ENCODE measurements at places on chromosomes 4 and X. TPM values are rescaled to one million over a fixed set of nuclear protein-coding genes. Genes with fewer than 3 reads are reported as not detected.
A peak's percentile ranks its signal among the peaks of the same experiment; 100 is the strongest.

The MFAP3L gene
- total RNA-seq: 70.9 TPM

The NEUROG2 gene
- 0.66 TPM for total RNA-seq

The BBS7 gene
- 51.9 TPM for total RNA-seq

The SEPTIN6 gene
- 27.7 TPM for total RNA-seq

The TEX13C gene
- total RNA-seq: 0.10 TPM

The IQCM gene
- not detected for total RNA-seq

The LETM1 gene
- total RNA-seq: 51.0 TPM

The QRFPR gene
- total RNA-seq: 1.9 TPM

DNA sequence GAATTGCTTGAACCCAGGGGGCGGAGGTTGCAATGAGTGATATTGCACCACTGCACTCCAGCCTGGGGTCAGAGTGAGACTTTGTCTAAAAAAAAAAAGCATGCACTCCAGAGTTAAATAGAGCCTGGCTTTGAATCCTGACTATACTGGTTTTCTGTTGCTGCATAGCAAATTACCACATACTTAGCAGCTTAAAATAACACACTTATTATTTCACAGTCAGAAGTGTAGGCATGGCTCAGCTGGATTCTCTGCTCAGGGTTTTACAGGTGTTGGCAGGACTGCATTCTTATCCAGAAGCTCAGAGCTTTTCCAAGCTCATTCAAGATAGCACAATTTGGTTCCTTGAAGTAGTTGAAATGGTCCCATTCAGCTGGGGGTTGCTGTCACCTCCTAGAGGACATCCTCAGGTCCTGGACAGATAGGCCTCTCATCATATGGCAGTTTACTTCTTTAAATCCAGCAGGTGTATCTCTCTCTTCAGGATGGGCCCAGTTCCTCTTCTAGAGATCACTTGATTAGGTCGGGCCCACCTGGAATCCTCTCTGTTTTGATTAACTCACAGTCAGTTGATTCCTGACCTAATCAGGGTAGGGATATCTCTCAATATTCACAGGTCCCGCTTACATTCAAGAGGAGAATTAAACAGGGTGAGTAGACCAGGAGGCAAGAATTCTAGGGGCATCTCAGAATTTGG, 26.8 kb downstream of the DOCK11 start:
- no peak for DNase-seq

DNA sequence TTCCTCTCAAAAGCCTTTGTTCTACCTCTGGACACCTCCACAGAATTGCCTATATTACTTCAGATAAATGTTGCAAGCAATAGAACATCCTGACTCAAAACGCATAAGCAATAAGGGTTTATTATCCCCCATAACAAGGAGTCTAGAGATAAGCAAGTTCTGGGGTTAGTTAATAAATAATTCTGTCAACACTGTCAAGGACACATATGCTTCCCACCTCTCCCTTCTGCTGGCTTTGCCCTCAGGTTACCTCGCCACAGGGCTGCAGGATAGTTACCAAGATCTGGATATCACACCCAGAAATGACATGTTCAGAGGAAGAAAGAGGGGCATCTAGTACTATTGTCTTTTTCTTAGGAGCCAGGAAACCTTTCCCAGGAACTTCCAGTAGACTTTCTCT, 14.0 kb upstream of the DUSP21 start:
- no peak for DNase-seq

- no peak for DNase-seq
Observed at GRCh38 chrX:82945332-82945731, 562.8 kb upstream of the POU3F4 start.

GRCh38 chr4:172547724-172548123, 620.9 kb upstream of the GALNT7 start:
- DNase-seq: no peak

DNA sequence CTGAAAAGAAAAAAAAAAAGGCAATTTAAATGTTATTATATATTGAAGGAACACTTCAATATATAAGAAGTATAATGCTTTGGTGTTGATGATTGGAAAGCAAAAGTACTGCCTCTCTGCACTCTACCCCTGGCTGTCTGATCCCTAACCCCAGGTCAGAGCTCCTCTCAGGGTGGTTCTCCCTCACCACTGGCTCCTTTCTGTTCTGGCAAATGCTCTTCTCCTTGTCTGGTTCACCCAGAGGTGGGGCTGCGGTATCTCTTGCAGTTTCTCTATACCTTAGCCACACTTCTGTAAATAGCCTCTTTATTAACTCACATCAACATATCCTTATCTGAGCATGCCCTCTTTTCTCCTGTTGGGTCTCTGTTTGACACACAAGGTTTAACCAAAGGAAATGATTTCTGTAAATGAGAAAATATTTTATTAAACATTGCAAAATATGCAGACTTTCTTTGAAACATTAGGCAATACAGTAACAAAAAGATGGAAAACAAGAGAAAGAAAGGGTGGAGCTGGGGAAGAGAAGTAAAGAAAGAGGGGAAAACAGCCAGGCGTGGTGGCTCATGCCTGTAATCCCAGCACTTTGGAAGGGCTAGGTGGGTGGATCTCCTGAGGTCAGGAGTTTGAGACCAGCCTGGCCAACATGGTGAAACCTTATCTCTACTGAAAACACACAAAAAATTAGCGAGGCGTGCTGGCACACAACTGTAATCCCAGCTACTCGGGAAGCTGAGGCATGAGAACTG, 45.7 kb downstream of the ING2 start:
- DNase-seq: no peak

DNA sequence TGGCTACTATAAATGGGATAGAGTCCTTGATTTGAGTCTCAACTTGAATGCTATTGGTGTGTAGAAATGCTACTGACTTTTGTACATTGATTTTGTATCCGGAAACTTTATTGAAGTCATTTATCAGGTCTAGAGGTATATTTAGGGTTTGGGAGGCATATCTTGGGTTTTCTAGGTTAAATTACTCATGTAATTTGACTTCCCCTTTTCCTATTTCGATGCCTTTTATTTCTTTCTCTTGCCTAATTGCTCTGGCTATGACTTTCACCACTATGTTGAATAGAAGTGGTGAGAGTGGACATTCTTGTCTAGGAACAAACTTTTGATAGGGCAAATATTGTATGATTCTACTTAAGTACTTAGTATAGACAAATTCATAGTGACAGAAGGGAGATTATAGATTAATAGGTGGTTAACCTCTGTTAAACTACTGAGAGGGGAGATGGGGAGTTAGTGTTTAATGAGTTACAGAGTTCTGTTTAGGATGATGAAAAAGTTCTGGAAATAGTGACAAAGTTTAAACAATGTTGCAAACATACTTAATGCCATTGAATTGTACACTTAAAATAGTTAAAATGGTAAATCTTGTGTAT, 22.8 kb upstream of the HSPA4L start:
- no peak for DNase-seq

GRCh38 chr4:135365065-135365464, 1163.5 kb upstream of the PABPC4L start:
- DNase-seq: no peak

DNA sequence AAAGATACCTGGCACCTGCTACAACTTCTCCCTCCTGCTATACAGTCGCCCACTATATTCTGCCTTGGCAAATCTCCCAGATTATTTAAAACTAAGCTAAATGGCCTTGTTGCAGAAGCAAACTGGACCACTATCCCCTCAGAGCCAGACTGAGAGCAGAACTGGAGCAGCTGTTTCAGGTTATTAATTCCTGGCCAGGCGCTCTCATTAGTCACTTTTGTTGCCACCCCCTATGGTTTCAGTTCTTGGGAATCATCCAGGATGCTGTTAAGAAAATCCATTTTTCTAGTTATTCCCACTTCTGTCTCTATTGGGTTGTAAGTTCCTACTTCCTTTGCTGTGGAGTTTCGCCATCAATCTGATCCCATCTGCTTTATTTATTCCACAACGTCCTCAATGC, 30.1 kb downstream of the ADGRA3 start:
- no peak for DNase-seq

DNA sequence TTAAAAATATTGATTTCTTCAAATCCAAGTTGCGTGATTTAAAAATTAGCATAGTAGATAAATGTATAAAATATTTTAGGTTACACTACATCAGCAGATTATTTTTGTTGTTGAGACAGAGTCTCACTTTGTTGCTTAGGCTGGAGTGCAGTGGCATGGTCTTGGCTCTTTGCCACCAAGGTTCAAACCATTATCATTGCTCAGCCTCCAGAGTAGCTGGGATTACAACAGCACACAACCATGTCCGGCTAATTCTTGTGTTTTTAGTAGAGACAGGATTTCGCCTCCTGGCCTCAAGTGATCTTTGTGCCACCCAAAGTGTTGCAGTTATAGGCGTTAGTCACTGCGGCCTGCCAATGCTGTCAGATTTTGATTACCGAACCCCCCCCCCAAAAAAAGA, 1390.5 kb upstream of the TENM3 start:
- DNase-seq: no peak

DNA sequence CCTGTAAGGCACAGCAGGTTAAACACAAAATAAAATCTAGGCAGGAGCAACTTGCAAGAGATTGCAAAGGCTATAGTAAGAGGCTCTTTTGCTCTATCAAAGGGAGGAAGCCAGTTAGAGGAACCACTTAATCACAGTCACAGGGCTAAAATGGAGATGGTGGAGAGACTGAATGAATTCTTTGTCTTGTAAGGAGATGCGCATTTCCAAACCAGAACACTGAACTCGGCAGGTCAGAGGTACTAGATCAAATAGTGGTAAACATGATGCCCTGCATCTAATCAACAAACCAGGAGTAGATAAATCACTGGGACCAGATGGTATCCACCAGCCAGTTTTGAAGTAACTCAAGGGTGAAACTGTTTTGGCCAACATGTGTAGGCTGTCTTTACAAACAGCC, 55.8 kb downstream of the GPC4 start:
- no peak for DNase-seq

DNA sequence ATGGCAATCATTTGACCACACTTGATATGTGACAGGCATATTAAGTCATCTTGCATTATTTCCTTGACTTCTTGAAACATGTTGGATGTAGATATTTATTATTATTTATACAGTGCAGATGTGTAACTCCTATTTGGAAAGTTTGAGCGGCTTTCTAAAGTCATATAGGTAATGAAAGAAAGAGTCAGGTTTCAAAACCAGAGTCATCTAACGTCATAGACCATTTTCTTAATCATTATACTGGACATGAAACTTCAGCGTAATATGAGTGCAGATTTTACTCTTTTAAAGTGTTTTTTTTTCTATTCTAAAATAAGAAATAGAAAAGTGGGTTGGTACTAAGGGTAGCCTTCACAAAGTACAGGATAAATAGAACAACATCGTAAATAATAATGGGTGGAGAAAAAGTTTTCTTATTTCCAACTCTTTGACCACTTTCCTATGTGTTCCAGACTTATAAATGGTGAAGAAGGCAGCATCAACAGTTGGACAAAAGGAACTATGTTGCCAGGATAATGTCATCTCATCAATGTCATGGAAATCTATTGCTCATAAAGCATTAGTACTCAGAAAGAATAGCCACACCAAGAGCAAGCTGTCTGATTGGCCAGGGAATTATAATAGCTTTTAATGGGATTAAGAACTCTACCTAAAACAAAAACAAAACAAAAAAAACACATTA, 108.0 kb upstream of the PCDH18 start:
- DNase-seq: no peak

DNA sequence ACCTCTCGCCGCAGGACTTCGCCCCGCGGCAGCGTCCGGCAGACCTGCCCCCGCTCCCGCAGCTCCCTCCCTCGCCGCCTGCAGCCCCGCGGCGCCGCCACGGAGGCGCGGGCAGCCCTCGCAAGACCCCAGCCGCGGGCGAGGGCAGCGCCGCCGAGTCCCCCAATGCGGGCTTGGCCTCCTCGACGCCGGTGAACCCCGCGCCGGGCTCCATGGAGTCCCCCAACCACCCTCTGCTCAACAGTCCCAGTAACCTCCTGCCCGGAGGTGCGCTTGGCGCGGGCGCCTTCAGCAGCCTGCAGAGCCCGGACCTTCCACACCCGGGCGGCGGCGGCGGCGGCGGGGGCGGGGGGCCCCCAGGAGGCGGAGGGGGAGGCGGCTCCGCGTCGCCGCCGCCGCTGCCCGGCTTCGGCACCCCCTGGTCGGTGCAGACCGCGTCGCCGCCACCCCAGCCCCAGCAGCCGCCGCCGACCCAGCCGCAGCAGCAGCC, 1.2 kb downstream of the CPEB2 start:
- DNase-seq: no peak

DNA sequence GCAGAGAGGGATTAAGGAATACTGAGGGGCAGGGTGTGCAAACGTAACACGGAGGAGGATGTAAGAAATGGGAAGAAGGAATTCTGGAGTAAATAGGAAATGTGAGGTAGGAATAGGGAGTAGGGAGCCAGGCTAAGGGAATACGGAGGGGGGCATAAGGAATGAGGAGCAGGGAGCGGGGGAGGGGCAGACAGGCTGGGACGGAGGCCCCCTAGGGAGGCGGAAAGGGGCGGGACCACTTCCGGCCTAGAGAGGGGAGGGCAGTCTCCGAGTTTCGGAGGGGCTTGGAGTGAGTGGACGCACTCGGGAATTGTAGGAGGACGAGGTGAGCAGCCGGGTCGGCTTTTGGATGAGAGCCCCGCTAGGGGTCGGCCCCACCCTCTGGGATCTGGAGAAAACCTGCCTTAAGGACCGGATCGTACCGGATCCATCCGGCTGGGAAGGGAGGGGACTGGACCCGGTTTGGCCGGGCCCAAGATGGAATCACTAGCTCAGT, 612 bp downstream of the MAGED2 start:
- peak; percentile 58 for DNase-seq

DNA sequence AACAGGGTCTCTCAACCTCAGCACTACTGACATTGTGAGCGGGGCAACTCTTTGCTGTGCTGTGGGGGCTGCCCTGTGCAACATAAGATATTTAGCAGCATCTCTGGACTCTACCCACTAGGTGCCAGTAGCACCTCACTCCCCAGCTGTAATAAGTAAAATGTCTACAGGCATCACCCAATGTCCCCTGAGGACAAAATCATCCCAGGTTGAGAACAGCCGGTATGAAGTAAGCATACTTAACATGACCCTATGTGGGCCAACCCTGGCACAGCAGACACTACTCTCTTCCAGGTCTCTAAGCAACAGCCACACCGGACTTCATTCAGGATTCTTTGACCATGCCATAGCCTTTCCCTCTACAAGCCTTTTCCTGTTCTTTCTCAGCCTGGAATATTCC, 10.5 kb upstream of the MGST2 start:
- no peak for DNase-seq

DNA sequence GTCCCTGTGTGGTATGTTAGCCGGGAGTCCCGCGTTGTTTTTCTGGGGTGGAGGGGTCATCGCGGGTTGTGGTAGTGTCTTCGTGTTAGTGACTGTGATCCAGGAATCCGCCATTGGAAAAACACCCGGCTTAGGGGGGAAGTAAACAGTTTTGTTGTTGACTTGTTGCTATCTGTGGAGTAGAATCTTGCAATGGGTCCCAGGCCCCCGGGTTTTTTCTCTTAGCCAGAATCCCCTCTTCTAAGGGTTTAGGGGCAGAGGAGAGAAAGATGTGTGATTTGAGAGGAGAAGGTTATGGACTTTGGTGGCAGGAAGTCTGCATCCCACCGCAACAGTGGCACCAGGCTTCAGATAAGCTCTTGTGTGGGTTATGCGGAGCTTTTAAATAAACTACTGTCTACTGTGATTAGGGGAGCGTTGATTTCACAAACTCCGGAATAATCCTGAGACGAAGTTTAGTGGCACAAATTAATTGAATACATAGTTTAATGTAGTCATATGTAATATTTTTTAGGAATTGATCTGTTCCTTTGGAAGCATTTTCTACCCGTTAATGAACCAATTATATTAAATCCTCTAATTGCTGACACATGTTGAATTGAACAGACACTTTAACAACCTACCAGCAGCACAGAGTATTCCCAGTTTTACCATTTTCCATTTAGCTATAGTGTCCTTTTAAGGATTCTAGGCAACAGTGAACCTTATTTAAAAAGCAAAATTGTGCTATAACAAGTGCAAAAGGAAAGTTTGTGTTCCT, 1.4 kb downstream of the DDX3X start:
- no peak for DNase-seq
